ENCODE measurements at places on chromosomes 5 and 9.

- DNase-seq = no peak
Measured at GRCh38 chr9:128275198-128276007, at the start of gene GOLGA2. Gene GOLGA2, minus strand, starts transcription at chr9:128276007. Its CDS starts 31 bp downstream, at chr9:128275976.

- no peak for DNase-seq
Measured at GRCh38 chr9:112839331-112839730, 51.3 kb downstream of the SLC46A2 start.

- DNase-seq = no peak
Measured at GRCh38 chr5:141889282-141889871, 11.2 kb upstream of the PCDH1 start.

DNA sequence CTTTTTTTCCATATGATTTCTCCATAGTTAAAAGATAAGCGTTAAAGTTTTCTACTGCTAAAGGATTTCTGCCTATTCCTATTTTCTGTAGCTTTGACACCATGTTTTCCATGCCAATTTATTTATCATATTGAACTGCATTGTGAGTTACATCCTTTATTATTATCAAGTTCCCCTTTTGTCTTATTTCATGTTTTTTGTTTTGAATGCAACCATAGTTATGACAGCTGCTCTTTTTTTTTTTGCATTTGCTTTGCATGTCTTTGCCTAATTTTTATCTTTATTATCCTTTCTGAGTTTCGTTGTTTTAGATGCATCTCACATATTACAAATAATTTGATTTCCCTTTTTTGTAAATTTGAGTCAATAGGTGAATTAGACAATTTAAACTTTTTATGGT, 161.5 kb downstream of the DEPDC1B start:
- no peak for DNase-seq

DNA sequence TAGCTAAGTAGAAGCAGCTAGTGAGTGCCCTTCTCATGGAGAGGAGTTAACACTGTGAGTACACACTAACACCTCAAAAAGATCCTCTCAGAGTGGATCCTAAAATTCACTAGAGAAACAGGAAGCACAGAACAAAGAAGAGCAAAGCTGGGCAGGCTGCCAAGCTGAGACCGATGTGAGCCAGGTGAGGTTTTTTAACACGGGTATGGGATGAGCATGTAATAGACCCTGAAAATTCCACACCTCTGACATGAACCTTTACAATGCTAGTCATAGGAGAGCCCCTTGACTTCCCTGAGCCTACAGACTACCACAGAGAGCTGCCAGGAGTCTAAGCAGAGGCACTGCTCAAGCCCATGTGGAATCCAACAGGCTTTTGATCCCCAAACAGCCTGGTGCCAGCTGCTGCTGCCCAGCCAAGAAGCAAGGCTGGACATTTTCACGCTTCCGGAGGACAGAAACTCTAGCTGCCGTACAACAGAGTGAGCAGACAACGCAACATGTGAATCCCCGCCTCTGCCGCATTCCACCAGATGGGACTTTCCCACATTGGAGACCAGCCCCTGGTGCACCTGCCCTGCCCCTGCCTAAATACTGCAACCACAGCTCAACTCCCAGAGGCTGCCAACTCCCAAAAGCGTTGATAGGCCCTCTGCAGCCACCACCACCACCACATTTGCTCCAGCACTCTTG, 280.8 kb downstream of the CDH10 start:
- DNase-seq = no peak

DNA sequence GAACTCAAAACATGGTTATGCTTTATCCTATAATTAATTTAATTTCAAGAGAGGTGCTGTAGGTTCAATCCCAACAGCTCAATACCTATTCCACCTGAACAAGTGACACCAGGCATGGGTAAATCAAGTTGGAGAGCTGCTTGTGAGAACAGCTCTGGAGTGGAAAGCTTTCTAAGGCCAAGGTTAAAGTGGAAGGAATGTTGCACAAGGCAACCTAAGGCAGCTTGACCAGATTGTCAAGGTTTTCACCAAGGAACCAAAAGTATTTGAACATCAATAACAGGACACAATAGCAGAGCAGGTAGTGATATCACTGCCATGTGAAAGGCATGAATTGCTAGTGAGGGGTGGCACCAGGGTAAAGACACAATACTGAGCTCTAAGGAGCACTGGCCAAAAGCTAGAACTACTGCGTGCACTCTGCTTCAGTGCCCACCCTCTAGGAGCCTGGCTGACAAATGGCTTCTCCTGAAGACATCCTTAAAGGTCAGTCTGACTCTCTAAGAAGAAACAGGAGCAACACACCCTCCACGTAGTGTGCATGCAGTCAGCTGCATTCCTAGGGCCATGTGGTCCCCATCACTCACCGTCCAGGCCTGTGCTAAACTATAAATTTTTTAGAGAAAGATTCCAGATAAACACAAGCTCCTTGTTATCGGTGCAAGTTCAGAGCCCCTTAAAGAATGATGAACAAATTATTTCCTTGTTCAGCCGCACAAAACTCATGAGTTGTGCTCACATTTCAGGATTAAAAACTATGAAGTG, 677.7 kb upstream of the KLF4 start:
- no peak for DNase-seq

DNA sequence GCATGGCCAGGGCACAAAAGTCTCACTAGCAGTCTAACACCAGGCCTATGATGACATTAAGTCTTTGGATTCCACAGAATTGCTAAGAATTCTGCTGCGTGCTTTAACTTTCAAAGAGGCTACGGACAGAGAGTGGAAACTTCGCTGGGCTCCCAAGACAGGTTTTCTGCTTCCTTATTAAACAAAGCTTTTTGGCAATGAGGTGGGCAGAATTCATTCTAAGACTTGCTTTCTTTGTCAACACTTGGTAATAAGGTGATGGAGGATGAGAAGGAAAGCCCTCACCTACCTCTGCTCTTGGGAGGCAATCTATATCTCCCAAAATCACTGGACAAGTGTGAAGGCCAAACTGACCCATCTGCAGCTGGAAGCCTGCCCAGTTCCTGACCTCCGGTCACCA, 231.9 kb downstream of the ATPSCKMT start:
- DNase-seq = no peak

DNA sequence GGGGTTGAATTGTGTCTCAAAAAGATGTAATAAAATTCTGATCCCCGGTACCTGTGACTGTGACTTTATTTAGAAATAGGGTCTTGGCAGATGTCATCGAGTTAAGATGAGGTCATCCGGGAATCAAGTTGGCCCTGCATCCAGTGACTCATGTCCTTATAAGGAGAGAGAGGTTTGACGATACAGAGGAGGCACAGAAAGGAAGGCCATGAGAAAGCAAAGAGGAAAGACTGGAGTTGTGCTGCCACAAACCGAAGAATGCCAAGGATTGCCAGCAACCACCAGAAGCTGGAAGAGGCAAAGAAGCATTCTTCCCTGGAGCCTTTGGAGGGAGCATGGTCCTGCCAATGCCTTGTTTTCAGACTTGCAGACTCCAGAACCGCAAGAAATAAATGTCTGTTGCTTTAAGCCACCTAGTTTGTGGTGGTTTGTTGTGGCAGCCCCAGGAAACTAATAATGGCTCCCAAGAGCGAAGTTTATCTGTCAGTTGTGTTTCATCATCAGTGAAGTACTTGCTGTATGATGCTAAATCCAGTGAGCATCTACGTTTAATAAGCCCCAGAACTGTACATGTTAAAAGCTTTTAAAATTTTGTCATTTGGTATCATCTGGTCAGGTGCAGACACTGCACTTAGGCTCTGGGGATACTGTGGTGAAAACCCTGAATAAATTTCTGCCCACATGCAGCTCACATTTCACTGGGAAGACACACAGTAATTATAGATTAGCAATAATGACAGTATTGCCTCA, 114.8 kb downstream of the TLE4 start:
- DNase-seq = no peak

DNA sequence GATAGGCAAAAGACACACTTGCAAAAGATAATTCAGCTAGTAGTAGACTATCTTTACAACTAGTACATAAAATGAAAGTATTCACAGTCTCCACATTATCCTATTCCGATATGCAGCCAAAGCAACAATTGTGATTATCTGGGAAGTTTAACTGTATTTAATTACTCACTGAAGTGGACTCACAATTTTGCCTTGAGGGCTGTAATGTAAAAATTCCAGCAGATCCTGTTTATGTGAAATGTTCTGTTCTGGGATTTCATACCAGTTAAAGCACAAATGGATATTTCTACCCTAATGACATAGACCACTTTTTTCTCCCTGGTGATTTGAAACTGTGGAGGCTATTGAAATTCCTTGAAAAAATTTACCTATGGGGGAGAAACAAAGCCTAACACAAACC, 474.4 kb upstream of the EDIL3 start:
- DNase-seq = no peak

- no peak for DNase-seq
Measured at GRCh38 chr9:34124099-34124498, 2.4 kb downstream of the DCAF12 start.

DNA sequence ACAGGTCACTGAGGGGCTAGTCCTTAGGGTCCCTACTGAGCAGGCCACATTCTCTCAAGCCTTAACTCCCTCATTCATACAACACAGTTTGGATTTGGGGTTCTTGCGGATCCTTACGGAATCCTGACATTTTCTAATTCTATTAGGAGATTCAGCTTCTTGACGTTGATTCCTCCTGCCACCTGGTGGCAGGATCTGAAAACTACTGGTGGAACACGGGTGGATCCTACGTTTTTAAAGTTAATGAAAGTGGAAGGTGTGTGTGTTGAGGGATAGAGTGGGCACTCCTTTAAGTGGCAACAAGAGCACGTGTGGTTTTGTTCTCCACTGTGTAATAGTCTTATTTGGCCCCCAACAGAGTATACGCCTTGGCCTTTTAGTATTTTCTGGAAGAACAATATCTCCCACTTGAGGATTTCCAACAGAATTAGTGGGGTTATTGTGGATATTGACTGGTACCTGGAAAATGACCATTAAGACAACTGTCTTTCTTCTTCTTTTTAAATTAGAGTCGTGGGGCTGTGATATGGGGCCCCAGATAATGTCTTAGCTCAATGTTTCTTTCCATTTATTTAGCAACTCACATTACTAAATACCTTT, 25.2 kb downstream of the SLC28A3 start:
- peak; percentile 68 for DNase-seq

DNA sequence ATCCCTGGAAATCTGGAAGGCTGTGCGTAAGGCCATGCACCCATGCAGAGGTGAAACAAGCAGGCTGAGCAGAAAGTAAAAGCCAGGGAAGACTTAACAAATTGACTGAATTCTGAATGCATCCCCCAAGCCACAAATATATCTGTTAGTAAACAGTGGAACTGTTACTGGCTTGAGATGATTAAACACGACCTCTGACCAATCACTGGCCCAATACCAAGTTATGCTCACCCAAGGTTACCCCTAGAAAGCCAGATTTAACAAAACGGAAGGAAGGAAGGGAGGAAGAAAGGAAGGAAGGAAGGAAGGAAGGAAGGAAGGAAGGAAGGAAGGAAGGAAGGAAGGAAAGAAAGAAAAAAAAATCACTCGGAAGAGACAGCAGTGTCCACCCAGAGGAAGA, 215.8 kb upstream of the CCNG1 start:
- no peak for DNase-seq

GRCh38 chr9:114738581-114739316, 56.8 kb upstream of the TEX48 start:
- peak; percentile 11 for DNase-seq

DNA sequence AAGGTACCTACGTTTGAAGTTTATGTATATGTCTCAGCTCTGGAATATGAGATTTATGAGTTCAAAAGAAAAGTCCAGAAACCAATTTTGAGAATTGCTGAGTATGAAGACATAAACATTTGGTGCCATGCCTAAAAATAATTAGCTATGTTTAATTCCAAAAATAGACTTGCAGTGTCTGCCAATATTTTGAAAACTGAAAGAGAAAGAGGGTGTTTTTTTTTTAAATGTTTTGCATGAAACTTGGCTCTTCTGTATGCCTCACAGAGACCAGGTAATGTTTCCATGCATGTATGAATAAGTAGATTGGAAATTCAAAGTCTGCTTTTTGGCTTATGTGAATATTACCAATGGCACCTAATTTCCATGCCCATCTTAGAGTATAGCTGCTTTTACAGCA, 634.4 kb upstream of the C9orf72 start:
- no peak for DNase-seq

- no peak for DNase-seq
Measured at GRCh38 chr9:80040457-80040856, 468.7 kb downstream of the TLE4 start.

Data from anterior cingulate cortex (tissue), 58 donors.